CD4-positive, alpha-beta T cell treated with Interleukin-10 for 1 hour (primary cell): ENCODE measurements at places on chromosomes 1 and 21.

- DNase-seq, result no peak
Measured at GRCh38 chr1:54462597-54463258, 56.5 kb upstream of the SSBP3 start.

- DNase-seq, result no peak
Measured at GRCh38 chr1:200252531-200252930, 157.3 kb downstream of the ZNF281 start.

DNA sequence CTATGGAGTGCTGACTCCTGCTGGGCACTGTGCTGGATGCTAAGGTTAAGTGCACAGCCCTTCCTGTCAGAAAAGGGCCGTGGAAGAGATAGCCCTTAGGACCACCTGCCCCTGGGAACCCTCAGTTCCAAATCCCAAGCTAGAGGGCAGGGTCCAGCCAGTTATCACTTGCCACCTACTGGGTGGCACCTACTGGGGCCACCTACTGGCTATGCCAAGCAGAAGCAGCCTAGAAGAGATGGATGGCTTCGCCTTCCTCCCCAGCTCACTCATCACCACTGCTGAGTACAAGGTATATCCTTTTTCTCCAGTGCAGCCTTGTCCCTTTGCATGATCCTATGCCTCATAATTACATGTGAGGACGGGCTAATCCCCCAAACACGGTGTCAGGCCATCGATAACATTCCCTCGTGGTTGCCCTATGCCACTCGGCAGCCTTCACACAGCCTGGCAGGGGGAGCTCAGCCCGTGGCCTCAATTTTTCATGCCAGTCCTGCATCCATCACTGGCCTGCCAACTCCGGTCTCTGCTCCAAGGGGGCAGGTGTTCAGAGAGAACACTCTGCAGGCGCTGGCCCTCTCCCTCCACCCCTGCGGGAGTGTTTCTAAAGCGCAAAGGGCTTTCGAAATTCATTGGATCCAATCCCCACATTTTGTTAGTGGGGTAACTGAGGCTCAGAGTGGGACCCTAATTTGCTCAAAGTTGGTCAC, 49.0 kb downstream of the SYT2 start:
- DNase-seq, result peak; percentile 5

- peak; percentile 47 for DNase-seq
Measured at GRCh38 chr1:162056043-162056442, 13.4 kb upstream of the NOS1AP start.

DNA sequence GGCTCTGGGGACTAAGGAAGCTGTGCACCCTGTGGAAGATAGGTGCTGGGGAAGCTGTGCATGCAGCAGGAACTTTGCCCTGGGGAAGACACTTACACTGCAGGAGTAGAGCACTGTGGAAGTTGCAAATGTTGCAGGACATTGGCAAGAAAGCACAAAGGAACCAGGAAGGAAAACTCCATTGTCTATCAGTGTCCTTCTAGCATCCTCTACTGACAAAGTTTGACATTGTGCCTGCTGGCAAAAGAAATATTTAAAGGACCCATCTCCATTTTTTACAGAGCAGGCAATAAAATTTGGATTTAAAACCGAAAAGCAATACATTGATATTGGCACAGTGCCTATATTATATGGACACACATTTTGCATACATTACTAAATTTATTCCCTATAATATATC, 394.1 kb downstream of the PBX1 start:
- DNase-seq, result no peak

DNA sequence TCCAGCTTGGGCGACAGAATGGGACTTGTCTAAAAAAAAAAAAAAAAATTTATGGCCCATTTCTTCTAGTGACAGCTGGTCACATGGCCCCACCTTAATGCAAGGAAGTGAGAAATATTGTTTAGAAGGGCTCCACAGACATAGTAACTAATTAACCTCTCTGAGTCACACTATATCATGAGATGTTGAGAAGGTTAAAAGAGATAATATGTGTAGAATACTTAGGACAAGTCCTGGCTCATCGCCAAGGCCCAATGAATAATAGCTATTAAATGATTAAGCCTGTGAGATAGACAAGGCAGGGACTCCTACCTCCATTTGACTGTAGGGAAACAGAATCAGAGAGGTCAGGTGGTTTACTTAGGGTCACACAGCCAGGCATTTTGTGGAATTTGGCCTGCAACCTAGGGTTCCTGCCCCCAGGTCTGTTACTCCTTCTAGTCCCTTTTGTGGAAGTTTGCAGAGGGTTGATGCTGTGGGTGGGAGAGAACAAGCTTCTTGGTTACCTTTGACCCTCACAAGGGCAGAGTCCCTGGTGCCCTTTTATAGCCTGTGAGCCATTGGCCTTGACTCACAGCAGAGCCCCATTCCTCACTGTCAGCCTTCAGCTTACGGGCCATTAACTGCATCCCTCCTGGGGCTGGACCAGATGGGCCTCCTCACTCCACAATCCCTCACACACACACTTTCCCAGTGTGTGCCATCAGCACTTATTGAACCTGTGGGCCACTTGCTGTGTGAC, 48.5 kb downstream of the OPRD1 start:
- DNase-seq, result no peak

GRCh38 chr1:54583307-54583686, 35.3 kb downstream of the ACOT11 start:
- DNase-seq, result no peak

DNA sequence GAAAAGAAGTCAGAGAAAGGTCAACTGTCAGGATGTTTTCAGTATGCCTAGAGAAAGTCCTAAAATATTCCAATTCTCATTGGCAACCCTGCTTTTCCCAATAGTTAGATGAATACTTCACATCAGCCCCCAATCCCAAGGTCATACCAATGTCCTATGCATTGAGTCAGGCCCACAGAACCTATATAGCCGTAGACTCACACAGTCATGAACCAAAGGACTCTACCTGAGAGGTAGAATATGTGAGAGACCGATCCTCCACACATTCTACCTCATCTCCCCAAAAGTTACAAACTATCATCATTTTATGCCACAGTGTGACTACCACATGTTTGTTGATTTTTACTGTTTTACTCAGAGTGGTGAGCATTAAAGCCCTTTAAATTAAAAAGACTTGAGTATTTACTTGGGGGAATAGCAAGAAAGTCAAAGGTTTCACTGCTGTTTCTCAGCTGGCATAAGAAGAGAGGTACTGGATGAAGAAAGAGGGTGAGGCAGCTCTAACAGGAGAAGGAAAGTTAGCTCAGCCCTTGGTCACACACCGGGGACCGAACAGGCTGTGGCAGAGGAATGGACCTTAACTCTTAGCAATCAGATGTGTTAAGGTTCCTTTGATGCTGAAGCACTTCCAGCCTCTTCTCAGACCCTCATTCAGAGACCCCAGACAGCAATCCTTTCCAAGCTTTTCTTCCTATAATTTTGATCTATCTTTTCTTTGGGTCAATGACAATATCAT, 937 bp downstream of the CD48 start:
- DNase-seq, result no peak

DNA sequence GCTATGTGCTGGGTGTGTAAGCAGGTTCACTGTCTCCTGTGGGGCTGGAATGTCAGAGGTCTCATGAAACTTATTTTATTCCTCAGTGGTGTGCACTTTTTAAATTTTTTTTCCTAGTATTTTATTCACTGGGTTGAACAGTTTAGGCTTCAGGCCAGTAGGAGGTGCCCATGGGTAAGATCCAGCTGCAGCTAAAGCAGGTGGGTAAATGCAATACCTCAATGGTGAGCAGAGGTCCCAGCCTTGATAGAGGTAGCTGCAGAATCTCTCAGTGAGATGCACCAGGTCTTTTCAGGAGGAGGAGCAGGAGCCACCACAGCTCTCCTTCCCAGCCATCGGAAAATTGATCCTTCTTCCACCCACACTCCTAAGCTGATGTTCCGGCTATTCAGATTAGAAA, 12.6 kb upstream of the OR6N2 start:
- peak; percentile 52 for DNase-seq

GRCh38 chr1:50027794-50028193, 4.0 kb upstream of the AGBL4 start:
- DNase-seq, result no peak

DNA sequence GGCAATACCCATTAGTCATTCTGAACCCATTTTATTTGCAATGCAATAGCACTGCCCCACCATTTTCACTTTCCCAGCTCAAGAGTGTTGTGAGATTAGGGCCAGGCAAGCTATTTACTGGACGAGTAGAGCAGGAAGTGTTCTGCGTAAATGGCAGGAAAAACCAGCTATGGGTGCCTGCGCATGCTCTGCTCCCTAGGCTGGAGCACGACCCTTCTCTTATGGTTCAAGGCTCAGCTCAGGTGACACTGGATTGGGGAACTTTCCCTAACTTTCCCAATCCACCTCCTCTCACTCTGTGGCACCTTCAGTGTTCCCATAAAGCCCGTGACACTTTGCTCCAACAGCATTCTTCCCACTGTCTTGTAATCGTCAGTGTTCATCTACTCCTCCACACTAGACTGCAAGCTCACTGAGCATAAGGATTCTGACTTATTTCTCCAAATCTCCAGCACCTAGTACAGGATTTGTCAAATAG, 3.6 kb upstream of the MAN1A2 start:
- DNase-seq, result peak; percentile 22

DNA sequence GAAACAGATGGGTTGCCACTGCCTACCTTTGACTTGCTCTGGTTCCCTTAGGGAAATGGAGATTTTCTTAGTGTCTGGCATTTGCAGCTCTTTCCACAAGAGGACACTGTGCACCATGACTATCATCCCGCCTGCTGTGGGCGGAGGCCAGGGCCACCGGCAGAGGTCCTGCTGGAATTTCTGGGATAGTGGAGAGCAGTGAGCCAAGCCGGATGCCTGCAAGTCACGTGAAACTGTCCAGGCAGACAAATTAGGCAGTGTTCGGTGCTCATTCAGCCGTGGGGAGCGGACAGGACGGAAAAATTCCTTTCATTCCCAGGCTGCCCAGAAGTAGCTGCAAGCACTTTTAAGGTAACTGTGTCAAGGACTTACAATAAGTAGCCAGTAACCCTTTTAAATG, 43.4 kb downstream of the IGSF5 start:
- no peak for DNase-seq

- DNase-seq, result no peak
Measured at GRCh38 chr1:208154040-208154439, 90.1 kb downstream of the PLXNA2 start.

GRCh38 chr1:203567596-203567995, 59.0 kb upstream of the ATP2B4 start:
- no peak for DNase-seq

GRCh38 chr1:19547814-19548213, 62.5 kb upstream of the CAPZB start:
- DNase-seq, result no peak

DNA sequence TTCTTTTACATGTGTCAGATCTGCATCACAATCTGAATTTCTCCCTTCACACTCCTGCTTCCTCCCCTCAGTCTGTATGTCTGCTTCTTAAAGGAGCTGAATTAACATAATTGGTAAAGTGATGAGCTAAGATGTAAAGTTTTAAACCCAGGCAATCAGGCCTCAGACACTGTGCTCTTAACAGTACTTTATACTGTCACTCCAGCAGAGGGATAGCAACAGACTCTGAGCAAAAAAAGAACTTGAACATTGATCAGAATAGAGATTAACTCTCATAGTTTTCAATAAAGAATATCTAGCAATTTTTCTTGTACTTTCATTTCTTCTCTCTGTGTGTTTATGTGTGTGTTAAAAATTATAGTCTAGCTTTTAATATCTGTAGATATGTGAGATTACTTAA, 110.3 kb downstream of the DUSP10 start:
- no peak for DNase-seq

DNA sequence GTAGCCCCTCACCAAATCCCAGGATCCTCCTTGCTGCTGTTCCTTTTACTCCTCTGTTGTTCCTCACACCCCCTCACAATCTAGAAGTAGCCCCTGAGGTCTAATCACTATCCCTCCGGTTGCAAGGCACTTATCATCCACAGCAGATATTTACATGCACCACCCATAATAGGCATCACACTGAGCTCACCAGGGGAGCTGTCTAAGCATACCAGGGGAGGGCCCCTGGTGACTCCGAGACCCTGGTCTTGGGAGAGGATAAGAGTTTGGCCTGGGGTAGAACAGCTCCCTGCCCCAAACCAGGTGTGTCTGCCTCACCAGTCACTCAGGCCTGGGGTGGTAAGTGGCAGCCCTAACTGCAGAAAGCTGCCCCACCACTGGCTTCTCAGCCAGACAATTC, 37.3 kb upstream of the ZC3H12A start:
- DNase-seq, result no peak

DNA sequence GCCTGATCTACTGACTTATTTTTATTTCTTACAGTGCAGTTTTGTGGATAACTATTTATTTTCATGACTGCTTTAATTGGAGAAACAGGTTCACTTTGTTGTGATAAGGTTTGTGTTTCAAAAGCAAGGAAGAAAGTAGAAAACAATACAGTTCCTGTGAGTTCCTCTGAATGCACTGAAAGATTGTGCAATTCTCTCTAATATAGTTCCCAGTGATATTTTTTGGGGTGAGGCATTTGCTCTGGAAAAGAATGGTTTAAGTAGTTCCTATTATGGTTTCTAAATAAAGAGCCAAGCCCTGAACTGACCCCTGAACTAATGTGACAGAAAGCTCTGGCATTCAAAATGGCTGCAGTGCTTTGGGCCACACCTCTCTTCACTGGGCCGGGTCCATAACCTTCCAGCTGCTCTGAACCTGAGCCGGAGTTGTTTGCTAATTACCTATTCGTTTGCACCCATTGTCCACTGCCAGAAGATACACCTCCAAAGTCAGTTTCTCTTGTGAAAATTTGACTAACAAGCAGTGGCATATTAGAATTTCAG, 56.6 kb upstream of the VTCN1 start:
- DNase-seq, result no peak

GRCh38 chr1:88210103-88210787, 473.8 kb upstream of the PKN2 start:
- DNase-seq, result no peak

DNA sequence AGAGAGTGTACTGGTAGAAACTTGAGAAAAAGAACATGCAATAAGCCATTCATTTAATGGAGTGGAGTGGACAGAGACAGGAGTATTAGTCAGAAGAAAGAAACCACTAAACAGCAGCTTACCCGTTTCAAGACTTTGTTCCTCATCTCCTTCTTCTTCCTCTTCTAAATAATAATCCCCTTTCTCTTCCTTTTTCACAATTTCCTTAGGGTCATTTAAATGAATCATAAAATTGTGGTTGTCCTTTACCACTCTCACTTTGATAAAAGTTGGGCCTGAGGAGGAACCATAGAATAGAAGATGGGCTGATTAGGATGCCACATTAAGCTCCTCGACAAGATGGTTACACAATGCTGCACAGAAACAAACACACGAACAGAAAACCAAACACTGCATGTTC, 109.6 kb downstream of the WDR3 start:
- DNase-seq, result no peak
